ENCODE measurements at places on chromosomes 12 and 14.

- no peak for ATAC-seq
Observed at GRCh38 chr14:68486033-68486732, 306.7 kb downstream of the ZFP36L1 start.

- ATAC-seq: no peak
Observed at GRCh38 chr14:34085695-34086094, 134.8 kb upstream of the EGLN3 start.

- peak; percentile 52 for ATAC-seq
Observed at GRCh38 chr12:64385468-64385867, 5.1 kb downstream of the C12orf56 start.

DNA sequence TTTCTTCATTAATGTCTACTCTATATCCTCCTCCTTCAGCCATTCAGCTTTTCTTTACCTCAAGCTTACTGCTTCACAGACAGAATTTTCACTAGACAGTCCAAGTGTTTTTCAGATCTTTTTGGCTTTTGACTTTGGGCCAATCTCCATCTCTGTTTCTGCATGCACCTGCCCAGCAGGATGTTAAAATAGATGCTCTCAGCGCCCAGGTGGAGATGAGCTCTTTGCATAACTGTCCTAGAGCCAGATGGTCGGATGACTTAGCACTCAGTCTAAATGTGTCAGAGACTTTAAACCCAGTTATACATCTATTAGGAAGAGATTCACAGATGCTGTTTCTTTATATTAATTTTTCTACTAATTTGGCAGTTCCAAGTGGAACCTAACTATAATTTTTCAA lies 80.3 kb upstream of the SSTR1 start:
- ATAC-seq: no peak

DNA sequence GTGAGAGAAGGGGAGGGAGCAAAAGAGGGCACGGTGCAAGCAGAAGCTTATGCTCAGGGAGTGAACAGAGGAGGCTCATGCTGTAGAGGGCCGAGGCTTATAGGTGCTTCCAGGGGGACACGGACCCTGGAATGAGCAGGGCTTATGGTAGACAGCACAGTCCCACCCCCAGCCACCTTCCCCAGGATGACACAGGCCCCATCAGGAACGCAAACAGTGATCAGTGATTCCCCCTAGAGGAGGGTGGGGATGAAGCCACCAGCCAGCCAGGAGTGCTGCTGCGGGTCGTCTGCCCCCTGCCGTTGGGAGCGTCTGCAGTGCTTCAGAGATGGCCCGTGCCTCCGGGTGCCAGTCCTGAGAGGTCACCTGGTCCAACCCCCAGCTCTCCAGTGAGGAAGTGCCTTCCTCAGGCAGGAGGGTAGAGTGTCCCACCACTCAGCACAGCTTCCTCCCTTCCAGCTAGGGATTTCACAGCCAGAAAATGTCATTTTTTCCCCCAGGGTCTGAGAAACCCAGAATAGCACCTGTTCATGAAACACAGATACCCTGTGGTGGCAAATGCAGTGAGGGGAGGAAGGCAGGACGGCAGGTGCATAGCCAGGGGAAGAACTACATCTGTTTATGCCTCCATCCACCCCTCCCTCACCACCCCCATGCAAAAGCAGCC lies 60.7 kb downstream of the SLC6A12 start:
- peak; percentile 55 for ATAC-seq

GRCh38 chr12:122327494-122328385 lies 61.4 kb upstream of the VPS33A start:
- ATAC-seq: no peak

GRCh38 chr12:52598966-52599365 lies 2.3 kb downstream of the KRT72 start:
- ATAC-seq: no peak

DNA sequence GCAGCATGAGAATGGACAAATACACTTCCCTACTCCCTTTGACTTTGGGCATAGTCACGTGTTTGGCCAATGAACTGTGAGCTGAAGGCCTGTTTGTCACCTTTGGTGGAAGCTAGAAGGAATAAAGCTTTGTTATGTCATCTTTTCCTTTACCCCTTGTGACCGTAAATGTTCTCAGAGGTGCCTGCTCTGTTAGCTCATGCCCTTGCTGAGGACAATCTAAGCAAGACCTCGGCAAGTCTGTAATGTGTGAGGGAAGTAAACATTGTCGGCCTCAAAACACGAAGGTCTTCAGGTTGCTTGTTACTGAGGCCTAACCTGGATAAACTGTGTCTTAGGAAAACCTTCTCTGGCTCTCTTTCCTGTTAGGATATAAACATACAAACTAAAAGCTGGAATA lies 354.2 kb downstream of the TMEM132D start:
- ATAC-seq: no peak

- ATAC-seq: no peak
Observed at GRCh38 chr14:94040247-94040646, 14.1 kb downstream of the OTUB2 start.

- ATAC-seq: no peak
Observed at GRCh38 chr12:10221846-10222245, 9.2 kb downstream of the GABARAPL1 start.

DNA sequence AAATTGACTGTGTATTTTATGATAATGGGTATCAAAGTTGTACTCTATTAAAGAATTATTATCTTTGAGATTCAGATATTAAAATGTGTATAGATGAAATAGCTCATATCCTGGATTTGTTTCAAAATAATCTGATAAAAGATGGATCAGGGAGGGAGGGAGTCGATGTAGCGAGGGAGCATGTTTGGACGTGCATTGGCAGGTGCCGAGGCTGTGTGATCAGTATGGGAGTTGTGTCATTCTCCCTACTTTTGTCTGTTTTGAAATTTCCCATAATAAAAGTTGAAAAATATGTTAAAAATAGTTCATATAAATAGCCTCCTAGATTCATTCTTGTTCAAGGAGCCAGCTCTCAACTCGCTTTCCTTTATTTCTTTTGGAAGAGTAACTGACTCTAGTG lies 171.6 kb upstream of the HIF1A start:
- no peak for ATAC-seq

GRCh38 chr12:122980183-122981035 lies at the start of gene ARL6IP4:
TSS of gene ARL6IP4 (plus strand) at chr12:122980681. CDS start at chr12:122981140, 459 bp downstream.
- peak; percentile 82 for ATAC-seq

GRCh38 chr14:54427871-54428270 lies 13.3 kb downstream of the CNIH1 start:
- no peak for ATAC-seq

DNA sequence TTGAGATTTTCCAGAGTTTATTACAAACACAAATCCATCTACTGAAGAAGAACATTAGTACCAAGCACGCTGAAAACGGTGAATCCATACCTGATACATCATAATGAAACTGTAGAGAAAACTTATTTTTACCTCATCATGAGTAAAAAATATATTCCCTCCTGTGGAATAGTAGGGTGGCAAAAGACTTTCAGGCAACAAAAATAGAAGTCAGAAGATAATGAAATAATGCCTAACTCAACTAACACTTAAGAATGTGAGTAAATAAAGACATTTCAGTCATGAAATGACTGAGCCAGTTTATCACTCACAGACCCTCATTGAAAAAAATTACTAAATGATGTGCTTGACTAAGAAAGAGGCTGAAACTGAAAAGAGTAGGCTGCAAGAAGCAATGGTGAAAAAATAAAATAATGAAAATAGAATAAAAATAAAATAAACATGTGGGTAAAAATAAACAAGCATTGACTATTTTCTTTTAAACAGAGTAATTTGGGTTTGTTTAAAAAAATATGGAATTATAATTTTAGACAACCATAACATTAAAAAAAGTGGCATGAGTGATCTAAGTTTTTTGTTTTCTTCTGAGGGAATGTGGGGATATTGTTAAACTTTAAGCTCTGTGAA lies 148.6 kb downstream of the ASCL1 start:
- no peak for ATAC-seq

- ATAC-seq: no peak
Observed at GRCh38 chr12:125050868-125051267, 14.4 kb upstream of the AACS start.

GRCh38 chr14:68894802-68895703 lies 84.0 kb downstream of the ACTN1 start:
- ATAC-seq: no peak

GRCh38 chr14:60575008-60575407 lies 66.1 kb downstream of the SIX6 start:
- ATAC-seq: no peak

DNA sequence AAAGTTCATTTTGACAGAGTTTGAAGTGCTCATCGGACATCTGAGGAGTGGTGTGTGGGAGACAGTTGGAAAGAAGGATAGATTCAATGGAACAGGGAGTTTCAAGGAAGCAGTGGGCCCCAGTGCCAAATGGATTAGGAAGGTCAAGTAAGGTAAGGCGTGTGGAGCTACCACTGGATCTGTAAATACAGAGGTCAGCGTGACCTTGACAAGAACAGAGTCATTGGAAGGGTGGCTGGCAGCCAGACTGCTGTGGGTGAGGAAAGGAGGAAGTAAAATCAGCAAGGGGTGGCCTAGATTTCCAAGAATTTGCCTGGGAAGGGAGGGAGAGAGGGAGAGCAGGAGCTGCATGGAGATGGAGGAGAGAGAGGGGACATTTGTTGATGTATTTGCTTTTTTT lies 68.2 kb upstream of the IGF1 start:
- ATAC-seq: no peak

GRCh38 chr12:121144416-121144914 lies 11.8 kb downstream of the P2RX7 start:
- ATAC-seq: peak; percentile 64

GRCh38 chr12:68114606-68115005 lies 44.9 kb downstream of the IFNG start:
- no peak for ATAC-seq

- ATAC-seq: peak; percentile 53
Observed at GRCh38 chr12:93137656-93138612, 208.8 kb upstream of the EEA1 start.

DNA sequence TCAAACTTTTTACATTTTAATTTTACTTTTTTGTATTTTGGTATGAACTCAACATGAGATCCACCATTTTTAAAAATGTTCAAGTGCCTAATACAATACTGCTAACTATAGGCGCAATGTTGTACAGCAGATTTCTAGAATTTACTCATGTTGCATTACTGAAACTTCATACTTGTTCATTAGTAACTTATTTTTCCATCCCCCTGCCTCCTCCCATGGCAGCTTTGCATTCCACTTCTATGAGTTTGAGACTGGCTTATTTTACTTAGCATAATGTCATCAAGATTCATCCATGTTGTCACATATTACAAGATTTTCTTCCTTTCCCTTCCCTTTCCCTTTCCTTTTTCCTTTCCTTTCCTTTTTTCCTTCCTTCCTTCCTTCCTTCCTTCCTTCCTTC lies 825.9 kb downstream of the SLC16A7 start:
- no peak for ATAC-seq

DNA sequence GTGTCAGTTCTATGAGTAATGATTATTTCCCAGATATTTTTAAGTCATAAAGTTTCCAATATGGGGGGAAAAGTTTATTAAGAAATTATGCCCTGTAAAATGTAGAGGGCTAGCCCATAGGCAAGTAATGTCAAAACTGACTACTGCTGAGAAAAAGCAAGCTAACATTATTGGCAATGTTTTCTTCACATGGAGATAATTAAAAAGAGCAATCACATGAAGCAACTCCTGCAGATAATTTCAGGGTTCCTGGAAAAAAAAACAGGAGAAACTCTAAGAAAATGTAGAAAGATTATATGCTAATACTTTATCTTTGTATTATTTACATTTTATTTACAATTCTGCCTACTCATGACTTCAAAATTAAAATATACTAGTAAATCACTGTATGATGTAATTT lies 39.8 kb downstream of the PPP1R12A start:
- ATAC-seq: no peak

GRCh38 chr14:85867450-85867849 lies 337.5 kb downstream of the FLRT2 start:
- no peak for ATAC-seq

DNA sequence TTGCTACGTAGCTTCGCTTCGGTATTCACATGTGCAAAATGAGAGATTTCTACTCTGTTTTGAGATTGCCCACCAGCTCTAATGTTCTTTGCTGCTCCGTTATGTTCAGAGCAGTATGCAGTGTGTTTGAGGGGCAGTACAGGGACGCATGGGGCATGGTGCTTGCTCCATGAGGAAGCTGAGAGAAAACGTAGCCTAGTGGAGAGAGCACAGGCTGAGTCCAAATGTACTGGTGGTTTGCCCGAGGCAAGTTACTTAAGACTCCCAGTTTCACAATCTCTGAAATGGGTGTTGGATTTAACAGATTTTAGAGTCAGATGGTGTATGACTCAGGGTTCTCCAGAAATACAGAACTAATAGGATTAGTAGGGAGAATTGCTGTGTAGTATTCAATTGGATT lies 310.5 kb downstream of the ETNK1 start:
- ATAC-seq: no peak

DNA sequence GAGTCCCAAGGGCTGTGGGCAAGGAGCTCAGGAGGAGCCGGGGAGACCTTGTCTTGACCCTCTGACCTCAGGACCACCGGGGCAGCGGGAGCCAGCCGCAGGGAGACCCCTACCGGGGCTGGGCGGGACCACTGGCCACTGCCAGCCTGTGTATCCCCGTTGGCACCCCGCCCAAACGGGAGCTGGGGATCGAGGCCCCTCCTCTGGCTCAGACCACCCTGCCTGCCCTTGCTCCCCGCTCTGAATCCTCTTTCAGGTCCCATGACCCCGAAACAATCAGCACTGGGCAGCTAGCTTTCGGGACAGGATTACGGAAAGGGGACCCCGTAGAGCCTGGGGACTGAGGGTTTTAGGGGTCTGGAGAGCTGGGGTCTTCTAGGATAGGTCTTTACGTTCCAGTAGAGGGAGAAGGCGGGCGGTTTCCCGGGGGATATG lies 1.3 kb downstream of the GLI1 start:
- no peak for ATAC-seq

- ATAC-seq: peak; percentile 74
Observed at GRCh38 chr14:75566321-75566720, 12.1 kb upstream of the FLVCR2 start.

DNA sequence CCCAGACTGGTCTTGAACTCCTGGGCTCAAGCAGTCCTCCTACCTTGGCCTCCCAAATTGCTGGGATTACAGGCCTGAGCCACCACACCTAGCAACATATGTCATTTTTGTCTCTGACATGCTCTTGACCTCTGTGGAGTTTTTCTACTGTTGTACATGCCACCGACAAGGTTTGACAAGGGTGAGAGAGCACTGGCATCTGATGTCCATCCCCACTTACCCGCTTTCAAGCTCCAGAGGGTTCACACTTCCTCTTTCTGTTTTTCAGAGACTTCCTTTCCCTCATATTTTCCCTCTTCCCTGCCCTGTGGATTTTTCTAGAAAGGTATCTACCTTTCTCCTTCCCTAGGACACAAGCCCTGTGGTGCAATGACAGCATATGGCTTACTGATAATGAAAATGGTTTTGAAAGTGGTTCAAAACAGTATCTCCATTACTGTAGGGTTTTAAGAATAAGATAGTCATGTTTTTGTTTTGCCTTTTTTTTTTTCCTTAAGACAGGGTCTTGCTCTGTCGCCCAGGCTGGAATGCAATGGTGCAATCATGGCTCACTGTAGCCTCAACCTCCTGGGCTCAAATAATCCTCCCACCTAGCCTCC lies 27.7 kb upstream of the PLEKHG3 start:
- ATAC-seq: no peak

Data from activated CD4-positive, CD25-positive, alpha-beta regulatory T cell treated with anti-CD3 and anti-CD28 coated beads, Interleukin-2, amount 50 U/mL, for 24 hours (primary cell).